Colonic mucosa (tissue), 4 donors: ENCODE measurements at places on chromosomes 7 and 10.

DNA sequence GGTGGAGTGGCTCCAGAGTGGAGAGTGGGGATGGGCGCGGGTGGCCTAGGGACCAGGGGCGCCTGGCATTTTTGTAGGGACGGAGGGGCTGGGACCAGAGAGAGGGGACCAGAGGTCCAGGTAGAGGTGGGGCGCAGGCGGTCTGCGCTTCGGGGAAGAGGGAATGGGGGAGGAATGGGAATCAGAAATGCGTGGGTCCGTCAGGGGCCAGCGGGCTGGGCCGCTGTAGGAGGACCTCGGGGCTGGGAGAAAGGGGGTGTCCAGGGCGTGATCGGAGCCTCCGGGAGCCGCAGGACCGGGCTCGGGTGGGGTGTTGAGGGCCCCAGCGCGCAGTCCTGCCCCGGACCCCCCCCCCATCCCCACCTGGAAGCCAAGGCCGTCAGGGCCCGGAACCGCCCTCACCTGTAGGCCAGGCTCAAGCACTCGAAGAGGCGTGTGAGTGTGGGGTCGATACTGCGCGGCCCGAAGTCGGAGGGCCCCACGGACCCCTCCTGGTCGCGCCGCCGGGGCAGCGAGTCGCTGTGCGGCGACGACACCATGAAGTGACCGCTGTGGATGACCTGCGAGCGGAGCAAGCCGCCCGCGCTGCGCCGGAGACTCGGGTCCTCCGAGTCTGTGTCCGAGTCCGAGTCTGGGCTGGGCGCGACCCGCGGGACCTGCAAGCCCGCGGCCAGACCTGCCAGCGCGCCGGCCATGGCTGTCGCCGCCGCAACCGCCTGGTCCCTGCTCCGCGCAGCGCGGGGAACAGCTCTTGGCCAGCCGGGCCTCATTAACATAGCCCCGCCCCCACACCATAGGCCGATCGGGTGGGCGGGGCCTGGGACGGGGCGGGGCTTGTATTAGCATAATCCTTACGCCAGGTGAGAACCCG lies at the start of gene MLXIPL:
TSS of gene MLXIPL (minus strand) at position 725 of the 871 bp plus-strand sequence. CDS start at position 695, 30 bp downstream.
- peak; percentile 95 for DNase-seq

GRCh38 chr7:124764847-124765400 lies 668 bp downstream of the GPR37 start:
- DNase-seq = peak; percentile 43

- DNase-seq = no peak
These were observed 731.1 kb upstream of the C7orf33 start for GRCh38 chr7:147859486-147859885.

GRCh38 chr7:106405697-106406141 lies 120.9 kb upstream of the NAMPT start:
- DNase-seq = no peak

GRCh38 chr7:37248396-37248861 lies 200.2 kb downstream of the ELMO1 start:
- DNase-seq = no peak

- no peak for DNase-seq
These were observed 94.6 kb upstream of the SMNDC1 start for GRCh38 chr10:110399106-110399964.

DNA sequence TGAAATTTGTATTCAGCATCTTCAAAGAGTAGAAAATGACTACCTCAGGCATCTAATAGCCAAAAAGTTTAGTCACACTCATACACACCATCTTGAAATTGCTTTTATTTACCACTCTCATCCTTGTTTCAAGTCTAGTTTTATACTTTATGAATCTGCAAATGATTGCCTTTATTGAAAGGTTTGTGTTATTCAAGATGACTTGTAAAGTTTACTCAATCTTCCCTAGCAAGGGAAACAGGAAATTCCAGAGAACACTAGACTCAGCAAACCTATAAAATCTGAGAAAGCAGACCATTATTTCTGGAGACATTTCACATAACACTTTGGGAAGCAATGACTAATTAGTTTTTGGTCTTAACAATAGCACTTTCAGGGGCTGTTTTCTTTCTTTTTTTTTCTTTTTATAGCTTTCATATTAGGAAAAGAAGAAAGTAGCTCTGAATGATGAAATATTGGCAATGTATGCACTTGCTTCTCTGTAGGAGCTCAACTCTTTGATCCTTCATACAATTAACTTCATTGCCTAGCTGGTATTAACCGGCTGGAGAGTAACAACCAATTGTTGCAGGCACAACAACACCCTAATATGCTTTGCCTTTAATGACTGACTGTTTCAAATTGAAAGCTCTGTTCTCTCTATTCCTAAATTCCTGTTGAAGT lies 68.9 kb upstream of the HDAC9 start:
- DNase-seq = no peak

DNA sequence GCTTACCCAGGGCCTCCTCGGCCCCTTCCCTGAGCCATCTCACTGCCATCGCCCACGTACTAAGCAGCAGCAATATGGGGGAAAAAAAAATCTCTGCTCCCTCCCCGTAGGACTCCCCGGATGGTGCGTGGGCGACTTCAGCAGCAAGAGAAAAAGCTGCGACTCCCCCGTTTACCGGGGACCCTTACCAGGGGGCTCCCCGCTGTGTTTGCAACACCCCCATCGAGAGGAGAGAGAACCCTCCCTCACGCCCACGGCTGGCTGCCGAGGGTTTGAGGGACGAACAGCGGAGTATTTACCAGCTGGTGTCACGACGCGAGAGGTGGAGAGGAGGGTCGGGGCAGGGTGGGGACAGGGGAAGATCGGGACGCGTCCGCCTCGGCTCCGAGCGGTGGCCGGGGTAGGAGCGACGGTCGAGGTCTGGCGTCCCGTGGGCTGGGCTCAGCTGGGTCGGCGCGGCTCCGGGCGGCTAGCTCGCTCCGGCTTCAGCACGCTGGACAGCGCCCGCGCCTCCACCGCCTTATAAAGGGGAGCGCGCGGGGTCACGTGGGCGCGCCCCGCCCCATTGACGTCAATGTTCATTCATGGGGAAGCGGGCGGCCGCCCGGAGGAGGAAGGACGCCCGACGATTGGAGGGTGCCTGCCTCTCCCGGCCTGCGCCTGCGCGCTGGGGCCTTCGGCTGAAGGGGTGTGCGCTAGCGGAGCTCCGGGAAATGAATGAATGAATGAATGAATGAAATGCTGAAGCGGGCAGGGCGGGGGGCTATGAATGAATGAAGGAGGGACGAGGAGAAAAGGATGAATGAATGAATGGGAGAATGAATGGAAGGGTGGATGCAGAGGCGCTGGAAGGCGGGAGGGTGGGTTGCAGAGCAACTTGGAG lies at the start of gene VGF:
TSS of gene VGF (minus strand) at position 495 of the 883 bp plus-strand sequence. CDS start 726 bp downstream, outside the sequence.
- peak; percentile 95 for DNase-seq

GRCh38 chr10:17734432-17735080 lies 17.4 kb upstream of the TMEM236 start:
- DNase-seq = no peak

DNA sequence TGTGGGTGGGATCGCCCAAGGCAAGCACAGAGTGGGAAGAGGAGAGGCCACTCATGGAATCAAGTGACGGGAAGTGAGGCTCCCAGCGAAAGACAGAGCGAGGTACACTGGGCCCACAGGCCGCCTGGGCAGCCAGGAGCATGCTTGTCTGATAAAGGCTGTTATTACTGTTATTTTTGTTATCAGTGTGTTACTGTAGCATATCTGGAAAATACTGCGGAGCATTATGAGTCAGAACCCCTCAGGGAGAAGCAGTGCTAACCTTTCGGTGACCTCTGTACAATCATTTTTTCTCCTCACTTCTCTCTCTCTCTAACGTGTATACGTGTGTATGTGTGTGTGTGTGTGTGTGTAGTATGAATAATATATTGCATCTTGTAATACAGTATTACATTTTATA lies 3.8 kb upstream of the TCERG1L start:
- DNase-seq = no peak

- DNase-seq = no peak
These were observed 53.8 kb upstream of the AGK start for GRCh38 chr7:141497391-141497790.

- DNase-seq = no peak
These were observed 2.8 kb upstream of the OR6V1 start for GRCh38 chr7:143049362-143049761.

DNA sequence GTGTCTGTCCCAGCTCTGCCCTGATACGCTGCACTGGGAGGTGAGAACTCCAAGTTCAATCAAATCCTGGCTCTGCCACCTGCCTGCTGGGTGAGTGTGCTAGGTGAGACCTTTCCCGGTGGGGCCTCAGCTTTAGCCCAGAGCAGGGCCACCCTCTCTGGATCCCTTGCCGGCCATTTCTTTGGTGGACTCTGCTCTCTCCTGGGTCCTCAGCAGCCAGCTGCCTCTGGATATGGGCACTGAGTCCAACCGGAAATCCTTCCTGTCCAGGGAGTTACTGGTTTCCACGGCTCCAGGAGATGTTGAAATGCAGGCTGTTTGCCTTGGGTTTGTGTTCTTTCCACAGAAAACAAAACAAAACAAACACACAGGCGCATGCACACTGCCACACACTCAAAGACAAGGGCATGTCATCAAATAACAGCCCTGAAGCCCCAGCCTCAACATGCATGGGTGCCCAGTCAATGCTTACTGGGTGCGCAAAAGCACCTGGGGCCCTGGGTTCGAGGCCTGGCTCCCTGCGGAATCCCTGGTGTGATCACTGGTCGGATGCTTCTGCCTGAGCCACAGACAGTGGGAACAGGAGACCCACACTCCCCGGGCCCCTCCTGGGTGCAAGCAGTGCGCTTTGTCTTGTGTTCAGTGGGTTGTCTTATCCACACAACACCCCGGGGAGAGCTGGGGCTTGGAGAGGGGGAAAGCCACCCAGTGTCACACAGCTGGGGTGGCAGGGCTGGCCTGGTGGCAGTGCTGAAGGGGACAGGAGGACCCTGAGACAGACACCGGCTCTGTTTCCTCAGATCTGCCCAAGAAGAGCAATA lies 33.1 kb downstream of the PPIF start:
- DNase-seq = peak; percentile 51

GRCh38 chr10:114172216-114172615 lies 1.8 kb downstream of the CCDC186 start:
- no peak for DNase-seq

GRCh38 chr10:3704565-3705325 lies 80.3 kb downstream of the KLF6 start:
- DNase-seq = no peak

DNA sequence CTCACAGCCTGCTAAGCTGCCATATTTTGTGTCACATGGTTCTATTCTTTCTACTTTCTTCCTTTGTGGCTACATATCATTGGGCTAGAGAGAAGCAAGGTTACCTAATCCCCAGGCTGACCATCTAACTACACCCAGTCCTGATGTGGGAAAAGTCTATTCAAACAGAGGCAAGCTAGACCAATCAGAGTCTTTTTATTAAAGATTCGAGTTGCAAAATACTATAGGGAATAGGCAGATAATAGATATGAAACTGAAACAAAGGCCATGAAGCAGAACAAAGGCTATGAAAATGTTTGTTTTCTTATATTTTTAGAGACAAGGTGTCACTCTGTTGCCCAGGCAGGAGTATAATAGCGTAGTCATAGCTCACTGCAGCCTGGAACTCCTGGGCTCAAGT lies 36.7 kb downstream of the MTERF1 start:
- no peak for DNase-seq

DNA sequence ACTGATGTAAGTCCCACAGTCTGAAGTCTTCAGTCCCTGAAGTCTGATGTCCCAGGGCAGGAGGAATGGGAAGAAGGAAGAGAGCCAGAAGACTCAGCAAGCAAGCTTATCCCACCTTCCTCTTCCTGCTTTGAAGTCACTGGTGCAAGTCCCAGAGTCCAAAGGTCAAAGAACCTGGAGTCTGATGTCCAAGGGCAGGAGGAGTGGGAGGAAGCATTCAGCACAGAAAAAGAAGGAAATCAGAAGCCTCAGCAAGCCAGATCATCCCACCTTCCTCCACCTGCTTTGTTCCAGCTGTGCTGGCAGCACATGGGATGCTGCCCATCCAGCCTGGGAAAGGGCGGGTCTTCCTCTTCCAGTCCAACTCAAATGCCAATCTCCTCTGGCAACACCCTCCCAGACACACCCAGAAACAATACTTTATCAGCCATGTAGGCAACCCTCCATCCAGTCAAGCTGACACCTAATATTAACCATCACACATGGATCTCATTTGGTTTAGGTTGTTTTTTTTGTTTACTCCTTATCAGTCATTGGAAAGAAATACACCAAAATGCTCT lies 50.9 kb downstream of the ADAM12 start:
- no peak for DNase-seq

DNA sequence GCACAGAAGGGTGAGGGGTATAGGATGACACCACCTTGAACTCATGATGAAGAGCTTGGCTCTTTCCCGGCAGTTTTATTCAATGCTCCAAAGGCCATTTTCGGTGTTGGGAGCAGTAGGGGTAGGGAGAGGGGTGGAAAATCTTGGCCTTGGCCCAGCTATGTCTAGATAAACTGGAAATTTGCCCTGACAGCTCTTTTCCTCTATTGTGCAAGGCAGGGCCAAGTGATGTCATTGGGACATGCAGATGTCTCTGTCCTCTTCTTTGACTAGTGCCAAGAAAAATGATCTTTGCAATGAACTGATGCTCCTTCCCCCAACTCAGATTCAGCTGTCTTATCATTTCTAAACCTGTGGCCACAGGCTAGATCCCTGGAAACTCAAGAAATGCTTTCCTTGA lies 27.7 kb upstream of the PRKCQ start:
- DNase-seq = no peak

GRCh38 chr7:42014625-42015618 lies 222.1 kb downstream of the GLI3 start:
- DNase-seq = peak; percentile 70

- no peak for DNase-seq
These were observed 264.7 kb upstream of the NFE2L3 start for GRCh38 chr7:25887266-25887665.

- DNase-seq = no peak
These were observed 291.6 kb upstream of the PPP2R2D start for GRCh38 chr10:131609176-131609575.

DNA sequence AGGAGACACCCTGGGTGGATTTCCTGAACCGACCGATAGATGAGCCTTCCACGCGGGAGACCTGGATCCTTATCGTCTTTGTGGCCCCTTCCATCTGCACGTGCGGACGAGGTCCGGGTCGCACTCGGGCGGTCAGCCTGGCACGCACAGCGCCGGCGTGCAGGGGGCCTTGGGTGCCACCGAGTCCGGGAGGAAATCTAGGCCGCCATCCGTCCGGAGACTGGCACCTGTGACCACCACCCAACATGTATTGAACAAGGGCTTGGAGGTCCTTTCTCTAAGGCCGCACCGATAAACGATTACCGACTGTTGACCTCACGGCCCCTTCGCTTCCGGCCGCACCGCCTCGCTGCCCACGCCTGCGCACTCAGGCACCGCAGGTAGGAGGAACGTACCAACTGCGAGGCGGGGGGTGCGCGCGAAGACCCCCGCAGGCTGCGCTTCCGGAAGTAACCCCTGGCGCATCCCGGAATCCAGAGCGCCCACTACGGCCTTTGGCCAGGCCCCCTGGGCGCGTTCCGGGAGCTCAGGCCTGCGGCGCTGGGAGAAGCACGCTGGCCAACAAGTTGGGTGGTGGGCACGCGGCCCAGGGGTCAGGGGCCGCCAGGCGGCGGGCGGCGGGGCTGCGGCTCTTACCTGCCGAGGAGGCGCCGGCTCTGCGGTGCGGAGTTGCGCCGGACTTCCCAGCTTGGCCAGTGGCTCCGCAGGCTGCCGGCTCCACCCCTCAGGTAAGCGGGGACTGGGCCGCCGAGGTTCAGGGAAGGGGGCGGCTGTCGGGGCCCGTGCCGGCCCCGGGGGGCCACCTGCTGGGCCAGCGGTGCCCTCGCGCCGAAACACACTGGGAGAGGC lies at the start of the genes ACTR3C and LRRC61:
TSS of gene ACTR3C (minus strand) at position 713 of the 849 bp plus-strand sequence. CDS start 28,249 bp downstream, outside the sequence.
TSS of gene LRRC61 (plus strand) at position 523 of the 849 bp plus-strand sequence. CDS start 13,507 bp downstream, outside the sequence.
- DNase-seq = peak; percentile 73

- DNase-seq = no peak
These were observed 369.4 kb downstream of the INHBA start for GRCh38 chr7:41333511-41333910.
